ENCODE measurements at places on chromosomes 13 and 19.

DNA sequence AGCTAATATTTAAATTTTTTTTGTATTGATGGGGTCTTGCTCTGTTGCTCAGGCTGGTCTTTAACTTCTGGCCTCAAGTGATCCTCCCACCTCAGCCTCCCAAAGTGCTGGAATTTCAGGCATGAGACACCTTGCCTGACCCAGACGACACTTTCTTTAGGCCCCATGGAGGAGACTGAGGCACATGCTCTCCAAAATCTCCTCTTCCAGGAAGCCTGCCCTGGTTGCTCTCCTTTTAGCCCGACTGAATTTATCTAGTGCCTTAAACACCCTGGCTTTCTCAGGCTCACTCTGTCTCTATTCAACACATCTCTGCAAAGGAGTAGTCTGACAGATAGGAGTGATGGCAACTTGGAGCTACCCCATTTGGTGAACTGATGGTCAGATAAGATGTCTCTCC is 18.9 kb downstream of the MYO1F start:
- DNase-seq: no peak

DNA sequence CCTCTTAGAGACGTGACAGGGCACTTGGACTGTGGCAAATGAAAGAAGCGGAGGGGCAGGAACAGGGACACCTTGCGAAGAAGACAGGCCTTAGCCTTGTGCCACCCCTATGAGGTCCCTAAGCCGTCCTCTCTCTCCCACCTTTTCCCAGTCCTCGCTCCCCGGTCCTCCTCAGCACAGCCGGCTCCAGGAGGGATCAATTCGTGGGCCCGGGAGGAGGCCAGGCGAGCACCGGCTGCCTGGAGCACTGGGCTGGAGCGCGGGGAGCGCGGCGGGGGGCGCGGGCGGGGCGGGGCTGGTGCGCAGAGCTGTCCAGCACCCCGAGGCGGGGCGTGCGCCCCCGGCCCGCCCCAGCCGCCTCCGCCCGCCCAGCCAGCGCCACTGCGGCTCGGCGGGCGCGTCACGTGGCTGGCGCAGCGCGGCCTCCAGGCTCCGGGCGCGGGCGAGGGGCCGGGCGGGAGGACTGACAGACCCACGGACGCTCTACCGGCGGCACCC is at the start of gene LRP3:
LRP3 (plus strand) TSS at position 466 of the 498 bp plus-strand sequence. CDS start 456 bp downstream, outside the sequence.
- no peak for DNase-seq

DNA sequence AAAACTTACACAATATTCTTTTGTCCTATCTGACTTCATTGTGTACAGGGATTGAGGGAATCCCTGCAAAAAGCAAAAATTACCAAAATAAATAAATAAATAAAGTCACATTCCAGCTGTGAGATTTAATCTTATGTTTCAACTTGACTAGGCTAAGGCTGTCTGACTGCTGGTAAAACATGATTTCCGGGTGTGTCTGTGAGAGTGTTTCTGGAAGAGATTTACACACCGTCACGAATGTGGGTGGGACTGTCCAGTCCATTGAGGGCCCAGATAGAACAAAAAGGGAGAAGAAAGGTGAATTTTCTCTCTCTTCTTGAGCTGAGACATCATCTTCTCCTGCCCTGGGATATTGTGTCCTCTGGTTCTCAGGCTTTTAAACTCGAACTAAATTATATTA is 166.1 kb downstream of the LIG4 start:
- DNase-seq: no peak

- DNase-seq: no peak
Observed at GRCh38 chr13:43786472-43786765, 353 bp downstream of the ENOX1 start.

DNA sequence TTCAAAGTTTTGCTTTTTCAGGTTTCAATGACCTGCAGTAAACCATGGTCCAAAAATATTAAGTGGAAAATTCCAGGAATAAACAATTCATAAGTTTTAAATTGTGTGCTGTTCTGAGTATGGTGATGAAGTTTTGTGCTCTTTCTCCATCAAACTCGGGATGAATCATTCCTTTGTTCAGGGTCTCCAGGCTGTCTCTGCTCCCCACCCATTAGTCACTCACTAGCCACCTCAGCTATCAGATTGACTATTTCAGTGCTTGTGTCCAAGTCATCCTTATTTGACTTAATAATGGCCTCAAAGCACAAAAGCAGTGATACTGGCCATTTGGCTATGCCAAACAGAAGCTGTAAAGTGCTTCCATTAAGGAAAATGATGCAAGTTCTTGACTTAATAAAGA is 1140.4 kb downstream of the EFNB2 start:
- DNase-seq: no peak

DNA sequence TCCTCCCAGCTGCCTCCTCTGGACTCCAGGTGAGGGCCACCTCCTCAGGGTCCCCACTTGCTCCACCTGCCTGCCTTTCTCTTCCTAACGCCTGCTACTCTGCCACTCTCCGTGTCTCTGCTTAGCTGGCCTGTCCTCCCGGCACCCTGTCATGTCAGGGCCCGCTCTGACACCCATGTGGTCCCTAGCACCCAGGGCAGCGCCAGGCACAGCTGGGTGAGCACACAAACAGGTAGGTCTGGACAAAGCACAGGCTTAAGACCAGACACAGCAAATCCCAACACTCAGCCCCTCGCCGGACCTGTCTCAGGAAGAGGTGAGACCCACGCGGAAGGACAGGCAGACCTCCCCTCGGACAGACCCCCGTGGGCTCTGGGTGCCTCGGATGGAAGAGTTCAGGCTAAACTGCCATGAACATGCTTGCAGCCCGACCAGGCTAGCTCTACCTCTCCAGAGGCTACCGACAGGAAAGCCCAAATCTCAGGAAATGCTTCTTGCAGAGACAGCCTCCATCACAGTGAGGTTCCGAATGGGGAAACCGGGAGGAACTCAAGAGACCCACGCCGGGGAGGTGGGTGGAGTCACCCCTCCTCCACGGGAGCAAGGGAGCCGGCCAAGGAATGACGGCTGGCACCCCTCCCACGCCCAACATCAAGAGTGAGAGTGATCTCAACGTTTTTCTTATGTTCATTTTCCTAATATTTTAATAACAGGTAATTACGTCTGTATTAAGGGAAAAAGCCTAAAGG is 12.5 kb downstream of the ZNF787 start:
- no peak for DNase-seq

Measured in iPS DF 19.7 (cell line).